ENCODE measurements at places on chromosomes 3 and 15. TPM values are rescaled to one million over a fixed set of nuclear protein-coding genes. Genes with fewer than 3 reads are reported as not detected.

The NOX5 gene
- total RNA-seq, result 0.10 TPM

The PRRT3 gene
- 2.7 TPM for total RNA-seq

The PCNP gene
- 184 TPM for total RNA-seq

The PRTG gene
- 1.3 TPM for total RNA-seq

The COPS2 gene
- total RNA-seq, result 80.8 TPM

DNA sequence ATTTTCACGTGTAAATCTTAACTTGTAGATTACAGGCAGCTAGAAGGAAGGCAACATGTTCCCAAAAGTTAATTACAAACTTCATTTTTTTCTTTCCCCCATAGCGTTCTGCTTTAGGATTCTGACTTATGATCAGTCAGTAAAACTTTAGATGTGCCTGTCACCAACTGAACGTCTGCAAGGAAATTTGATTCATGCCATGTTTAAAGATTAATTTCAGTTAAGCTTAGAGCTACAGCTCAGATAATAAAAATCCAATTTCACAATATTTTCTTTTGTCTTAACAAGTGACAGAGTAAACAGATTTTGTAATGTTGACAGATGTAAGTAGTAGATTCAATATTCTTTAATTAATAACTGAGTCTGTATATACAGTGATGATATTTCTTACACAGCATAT, 253.1 kb downstream of the NFKBIZ start:
- no peak for DNase-seq

GRCh38 chr15:65386886-65387285, 9.1 kb upstream of the IGDCC3 start:
- DNase-seq, result no peak

DNA sequence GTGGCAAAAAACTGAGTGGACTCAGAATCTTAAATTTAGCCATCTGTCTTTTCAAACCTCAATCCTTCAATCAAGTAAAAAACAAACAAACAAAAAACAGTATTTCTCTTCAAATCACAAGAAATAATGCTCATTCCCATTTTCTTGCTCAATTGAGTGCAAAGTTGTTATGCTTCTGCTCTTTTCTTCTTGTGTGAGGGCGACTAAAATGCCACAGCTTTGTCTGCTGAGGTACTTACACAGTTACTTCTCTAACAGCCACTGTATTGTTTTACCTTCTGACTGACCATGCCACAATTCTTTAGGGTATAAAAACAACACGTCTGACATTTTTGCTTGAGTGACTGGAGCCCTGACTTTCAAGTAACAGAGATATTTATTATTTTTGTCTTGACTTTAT, 617.4 kb downstream of the NAALADL2 start:
- no peak for DNase-seq

GRCh38 chr3:151890721-151891141, 17.3 kb downstream of the SUCNR1 start:
- no peak for DNase-seq

- DNase-seq, result no peak
Observed at GRCh38 chr3:189355481-189356201, 183.9 kb downstream of the TPRG1 start.

- DNase-seq, result no peak
Observed at GRCh38 chr3:108590460-108590859, 938 bp downstream of the DZIP3 start.

DNA sequence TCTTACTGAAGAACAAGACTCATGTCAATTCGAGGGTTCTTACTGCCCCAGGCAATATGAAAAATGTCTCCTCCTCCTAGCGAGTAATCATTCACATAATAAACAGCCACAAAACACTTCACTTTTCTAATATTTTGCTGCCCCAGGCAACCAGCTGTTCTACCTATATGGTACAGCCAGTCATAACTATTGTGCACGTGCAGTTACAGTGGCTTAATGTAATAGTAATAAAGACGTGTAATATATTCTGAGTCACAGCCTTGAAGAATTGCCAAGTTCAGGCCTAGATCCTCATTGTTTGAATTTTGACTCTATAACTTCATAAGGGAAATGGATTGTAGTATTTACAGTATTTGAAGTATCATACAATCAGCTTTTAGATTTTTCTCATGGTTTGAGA, 1250.0 kb upstream of the GBE1 start:
- no peak for DNase-seq

DNA sequence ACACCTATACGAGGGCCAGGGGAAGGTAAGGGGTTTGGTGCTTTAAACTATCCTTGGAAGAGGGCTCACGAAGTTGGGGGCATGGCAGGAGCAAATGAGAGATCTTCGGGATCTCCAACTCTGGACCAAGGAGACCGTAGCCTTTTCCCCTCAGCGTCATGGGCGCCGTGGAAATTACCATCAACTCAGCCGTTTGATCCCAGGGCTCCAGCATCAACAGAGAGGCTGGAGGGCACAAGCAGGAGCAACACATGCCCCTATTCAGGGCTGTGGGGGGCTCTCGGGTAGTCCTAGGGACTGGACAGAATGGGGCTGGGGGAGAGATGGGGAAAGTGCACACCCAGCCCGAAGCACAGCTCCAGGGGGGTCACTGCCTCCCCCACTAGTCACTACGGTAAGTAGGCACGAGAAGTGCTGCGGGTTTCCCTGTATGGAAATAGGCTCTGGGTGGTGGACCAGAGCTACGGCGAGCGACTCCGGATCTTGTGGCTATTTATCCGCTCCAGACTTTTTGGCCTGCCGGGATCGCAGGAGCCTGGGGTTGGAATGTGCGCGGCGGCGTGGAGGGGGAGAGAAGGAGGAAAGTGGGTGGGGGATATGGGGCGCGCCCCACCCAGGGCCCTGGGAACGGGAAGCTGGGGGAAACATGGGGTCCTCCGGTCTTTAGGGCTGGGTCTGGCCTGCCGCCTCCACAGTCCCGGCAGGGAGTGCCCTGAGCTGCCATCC, 539 bp upstream of the LAMB2 start:
- DNase-seq, result peak; percentile 93

GRCh38 chr3:111244760-111245159, 173.1 kb downstream of the NECTIN3 start:
- no peak for DNase-seq

All from posterior vena cava (tissue), 2 donors.